ENCODE measurements at places on chromosomes 16 and 17.

DNA sequence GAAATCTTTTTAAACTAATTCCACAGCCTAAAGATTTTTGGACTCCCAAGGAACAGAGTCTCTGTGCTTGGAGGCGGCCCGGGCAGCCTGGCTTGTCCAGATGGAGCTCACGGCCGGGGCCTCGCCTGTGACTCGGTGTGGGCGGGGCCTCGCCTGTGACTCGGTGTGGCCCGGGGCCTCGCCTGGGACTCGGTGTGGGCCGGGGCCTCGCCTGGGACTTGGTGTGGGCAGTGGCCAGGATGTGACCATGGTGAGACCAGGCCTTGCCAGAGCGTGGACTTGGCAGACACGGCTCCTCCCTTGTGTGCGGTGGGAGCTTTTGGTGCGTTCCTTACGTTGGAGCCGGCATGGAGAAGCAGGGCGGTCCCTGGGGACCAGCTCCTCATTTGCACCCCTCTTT lies 92.3 kb downstream of the METRNL start:
- no peak for DNase-seq

DNA sequence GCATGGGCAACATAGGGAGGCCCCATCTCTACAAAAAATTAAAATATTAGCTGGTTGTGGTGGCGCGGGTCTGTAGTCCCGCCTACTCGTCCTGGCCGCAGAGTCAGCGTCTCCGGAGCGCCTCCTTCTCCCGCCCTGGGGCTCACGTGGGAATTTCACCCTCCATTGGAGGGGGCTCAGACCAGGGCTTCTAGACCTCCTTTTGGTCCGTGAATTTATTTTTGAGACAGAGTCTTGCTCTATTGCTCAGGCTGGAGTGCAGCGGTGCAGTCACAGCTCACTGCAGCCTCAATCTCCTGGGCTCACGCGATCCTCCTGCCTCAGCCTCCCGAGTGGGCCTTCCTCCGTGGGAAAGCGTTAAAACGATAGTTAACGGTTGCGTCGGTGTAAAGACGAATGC lies 394 bp upstream of the NME4 start:
- no peak for DNase-seq

- no peak for DNase-seq
Observed at GRCh38 chr16:30085247-30085646, 6.5 kb downstream of the TBX6 start.

GRCh38 chr17:57114085-57114673 lies 29.1 kb downstream of the AKAP1 start:
- peak; percentile 20 for DNase-seq

GRCh38 chr17:8753976-8754440 lies 4.3 kb downstream of the SPDYE4 start:
- DNase-seq, result peak; percentile 49

DNA sequence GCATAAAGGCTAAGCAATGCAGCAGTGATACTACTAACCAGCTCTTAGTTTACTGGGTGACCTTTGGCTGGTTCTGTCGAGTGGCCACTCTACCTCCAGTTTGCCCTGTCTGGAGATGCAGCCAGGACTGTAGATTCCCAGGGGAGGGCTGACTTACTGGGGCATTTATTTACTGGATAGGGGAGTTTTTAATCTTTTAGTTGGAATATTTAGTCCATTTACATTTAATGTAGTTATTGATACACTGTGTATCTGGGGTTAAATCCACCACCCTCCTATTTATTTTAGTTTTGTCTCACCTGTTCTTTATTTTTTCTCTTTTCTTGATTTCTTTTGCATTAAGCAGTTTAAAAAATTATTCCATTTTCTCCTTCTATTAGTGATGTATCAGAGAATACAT lies 112.9 kb downstream of the RPTOR start:
- no peak for DNase-seq

GRCh38 chr17:41145261-41145660 lies 4.4 kb downstream of the KRTAP4-5 start:
- DNase-seq, result no peak

- no peak for DNase-seq
Observed at GRCh38 chr17:32590974-32591373, 104.2 kb downstream of the CDK5R1 start.

DNA sequence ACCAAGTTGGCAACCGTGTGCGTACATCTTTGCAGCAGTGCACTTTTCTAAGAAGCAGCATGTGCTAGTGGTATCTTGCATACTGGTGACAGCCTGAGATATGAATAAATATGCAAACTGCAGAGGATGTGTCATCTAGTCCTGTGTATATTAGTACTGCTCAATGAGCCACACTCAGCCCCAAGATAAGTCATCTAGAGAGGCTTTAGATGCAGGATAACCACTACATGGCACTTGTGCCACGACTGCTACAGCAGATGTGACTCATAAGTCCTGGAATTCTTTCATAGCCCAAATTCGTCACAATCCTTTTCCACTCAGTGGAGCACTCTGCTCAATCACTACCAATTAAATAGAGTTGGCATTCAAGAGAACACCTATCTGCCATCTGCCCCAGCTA lies 171.5 kb downstream of the AXIN2 start:
- no peak for DNase-seq

DNA sequence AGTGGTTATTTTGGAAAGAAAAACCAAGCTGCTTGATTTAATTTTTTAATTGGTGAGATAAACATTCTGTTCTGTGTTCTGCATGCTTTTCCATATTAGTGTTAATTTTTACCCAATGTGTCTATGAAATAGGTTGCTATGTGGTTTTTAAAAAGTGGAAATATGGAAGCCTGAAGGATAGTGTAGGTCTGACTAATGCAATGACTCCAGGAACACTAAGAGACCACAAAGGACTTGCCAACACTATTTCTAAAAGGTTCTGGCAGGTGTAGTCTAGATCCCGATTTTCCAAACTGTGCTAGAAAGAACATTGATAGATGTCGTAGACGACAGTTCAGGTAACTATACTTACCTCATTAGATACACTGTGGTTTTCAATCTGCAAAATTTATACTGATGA lies 877.4 kb upstream of the GOT2 start:
- no peak for DNase-seq

- no peak for DNase-seq
Observed at GRCh38 chr16:23857256-23857880, 21.6 kb downstream of the PRKCB start.

- no peak for DNase-seq
Observed at GRCh38 chr16:70378869-70379493, 32.3 kb downstream of the DDX19A start.

GRCh38 chr16:87472142-87472778 lies 20.6 kb downstream of the ZCCHC14 start:
- DNase-seq, result no peak

DNA sequence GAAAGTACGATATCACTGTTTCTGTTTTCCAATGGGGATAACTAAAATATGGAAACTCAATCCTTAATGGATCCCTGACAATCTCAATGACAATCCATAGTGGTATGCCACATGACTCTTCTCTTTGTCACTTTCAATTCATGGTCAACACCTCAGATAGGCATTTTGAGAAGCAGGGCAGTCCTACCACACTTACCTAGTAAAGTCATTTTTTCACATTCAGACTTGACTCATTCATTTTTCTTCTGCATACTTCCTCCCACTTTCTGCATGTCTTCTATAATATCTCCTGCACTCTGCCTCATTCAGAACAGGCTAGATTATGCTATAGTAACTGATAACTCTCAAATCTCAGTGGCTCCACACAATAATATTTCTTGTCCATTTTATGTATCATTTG lies 117.5 kb downstream of the FTO start:
- DNase-seq, result no peak

DNA sequence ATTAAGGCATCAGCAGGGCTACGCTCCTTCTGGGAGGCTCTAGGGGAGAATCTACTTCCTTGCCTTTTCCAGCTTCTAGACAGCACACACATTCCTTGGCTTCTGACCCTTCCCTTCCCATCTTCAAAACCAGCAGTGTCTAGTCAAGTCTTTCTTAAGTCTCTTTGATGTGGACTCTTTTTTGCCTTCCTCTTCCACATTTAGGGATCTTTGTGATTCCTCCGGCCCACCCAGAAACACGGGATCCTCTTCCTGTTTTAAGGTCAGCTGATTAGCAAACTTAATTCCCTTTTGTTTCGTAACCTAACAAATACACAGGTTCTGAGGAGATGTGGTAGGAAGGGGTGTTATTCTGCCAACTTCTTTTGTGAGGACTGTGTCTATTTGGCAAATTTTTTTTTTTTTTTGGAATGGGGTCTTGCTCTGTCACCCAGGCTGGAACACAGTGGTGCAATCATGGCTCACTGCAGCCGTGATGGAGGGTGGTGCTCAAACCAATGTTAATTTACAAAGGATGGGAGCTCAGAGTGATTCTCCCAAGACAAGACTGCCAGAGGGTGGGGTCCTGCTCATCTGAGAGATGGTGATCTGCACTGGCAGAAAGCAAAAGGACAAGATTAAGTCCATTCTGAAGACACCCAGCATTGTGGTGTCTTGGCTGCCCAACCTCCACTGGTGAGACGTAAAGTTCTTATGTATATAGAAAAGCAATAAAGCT lies 14.7 kb downstream of the KNOP1 start:
- no peak for DNase-seq

- no peak for DNase-seq
Observed at GRCh38 chr17:54781389-54781788, 119.3 kb upstream of the TOM1L1 start.

DNA sequence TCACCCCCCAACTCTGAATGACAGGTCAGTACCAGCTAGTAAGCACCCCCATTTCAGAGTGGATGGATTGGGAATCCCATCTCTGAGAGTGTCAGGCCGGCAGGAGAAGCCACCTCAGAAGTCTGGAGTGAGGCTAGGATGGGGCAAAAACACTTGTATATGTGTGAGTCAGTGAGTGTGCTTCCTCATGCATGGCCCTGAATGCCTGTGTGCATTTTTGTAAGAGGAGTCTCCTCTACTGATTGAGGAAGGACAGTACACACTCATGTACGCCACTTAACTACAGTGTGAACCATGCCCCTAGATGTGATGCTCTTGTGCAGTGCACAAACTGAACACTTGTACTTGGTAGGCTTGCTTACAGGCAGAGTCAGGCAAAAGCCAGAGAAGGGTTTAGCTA lies 22.3 kb upstream of the NAGS start:
- DNase-seq, result no peak

GRCh38 chr16:8888951-8889892 lies 7.1 kb downstream of the LITAFD start:
- no peak for DNase-seq

DNA sequence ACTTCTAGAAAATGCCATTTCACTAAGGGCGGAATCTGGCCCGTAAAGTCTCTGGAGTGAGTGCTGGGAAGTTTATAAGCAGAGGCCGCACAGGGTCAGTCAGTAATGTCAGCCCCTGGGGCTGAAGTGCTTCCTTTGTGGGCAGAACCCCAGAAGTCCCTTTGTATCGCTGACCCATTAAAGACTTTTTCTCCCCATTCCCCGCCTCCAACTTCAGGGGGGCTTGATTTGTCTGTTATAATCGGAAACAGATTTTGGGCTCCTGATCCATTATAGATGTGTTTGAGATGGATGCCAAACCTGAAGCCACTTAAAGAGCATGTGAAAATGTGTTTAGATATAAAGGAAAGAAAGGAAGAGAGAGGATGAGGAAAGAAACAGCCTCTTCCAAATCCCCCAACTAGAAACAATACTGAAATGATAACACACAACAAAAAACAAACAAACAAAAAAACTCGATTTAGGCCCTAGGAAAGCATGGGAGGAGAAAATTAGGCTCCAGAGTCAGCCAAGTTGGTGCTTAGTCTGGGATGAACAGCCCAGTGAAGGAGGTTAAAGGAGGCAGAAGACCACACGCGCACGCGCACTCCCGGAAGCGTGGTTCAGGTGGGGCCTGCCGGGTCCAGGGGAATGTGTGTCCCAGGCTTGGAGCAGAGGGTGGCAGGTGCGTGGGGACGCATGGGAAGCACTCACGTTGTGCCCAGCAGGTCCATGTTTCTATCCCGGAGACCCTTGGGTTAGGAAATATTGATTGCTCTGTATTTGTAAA lies 27.1 kb downstream of the MSI2 start:
- DNase-seq, result no peak

- no peak for DNase-seq
Observed at GRCh38 chr17:2403044-2403443, 2.2 kb upstream of the MNT start.

- no peak for DNase-seq
Observed at GRCh38 chr16:88428616-88429386, 24.3 kb upstream of the ZFPM1 start.

DNA sequence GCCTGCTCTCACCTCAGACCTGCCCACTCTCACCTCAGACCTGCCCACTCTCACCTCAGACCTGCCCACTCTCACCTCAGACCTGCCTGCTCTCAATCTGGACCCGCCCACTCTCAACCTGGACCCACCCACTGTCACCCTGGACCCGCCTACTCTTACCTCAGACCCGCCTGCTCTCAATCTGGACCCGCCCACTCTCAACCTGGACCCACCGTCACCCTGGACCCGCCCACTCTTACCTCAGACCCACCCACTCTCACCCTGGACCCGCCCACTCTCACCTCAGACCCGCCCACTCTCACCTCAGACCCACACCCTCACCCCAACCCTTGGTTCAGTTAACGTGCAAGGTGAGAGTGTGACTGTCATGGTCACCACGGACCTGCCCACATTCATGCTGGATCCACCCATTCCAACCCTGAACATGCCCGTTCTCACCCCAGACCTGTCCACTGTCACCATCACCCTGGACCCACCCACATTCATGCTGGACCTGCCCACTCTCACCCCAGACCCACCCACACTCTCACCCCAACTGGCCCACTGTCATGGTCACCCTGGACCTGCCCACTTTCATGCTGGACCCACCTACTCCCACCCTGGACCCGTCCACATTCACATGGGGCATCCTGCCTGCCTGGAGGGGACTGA lies 31.2 kb upstream of the ENPP7 start:
- DNase-seq, result no peak

DNA sequence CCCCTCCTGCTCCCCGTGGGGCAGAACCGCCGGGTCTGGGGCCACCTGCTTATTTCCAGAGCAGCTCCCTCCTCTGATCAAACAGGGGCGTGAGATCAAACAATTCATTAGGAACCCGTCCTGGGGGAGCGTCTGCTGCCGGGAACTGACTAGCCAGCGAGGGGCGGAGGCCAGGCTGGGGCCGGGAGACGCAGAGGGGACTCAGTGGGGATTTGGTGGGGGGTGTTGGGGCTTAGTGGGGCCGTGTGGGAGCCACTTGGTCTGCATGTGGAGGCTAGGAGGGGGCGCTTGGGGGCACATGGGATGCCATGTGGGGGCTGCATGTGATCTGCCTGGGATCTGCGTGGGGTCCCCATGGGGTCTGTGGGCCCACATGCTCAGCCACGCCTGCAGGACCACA lies 20.5 kb upstream of the CACNA1H start:
- DNase-seq, result no peak

Measured in Jurkat, Clone E6-1 (cell line).